ENCODE measurements at places on chromosomes 16 and 17. TPM values are rescaled to one million over a fixed set of nuclear protein-coding genes. Genes with fewer than 3 reads are reported as not detected.

PRRT2 gene
- total RNA-seq = 25.6 TPM

LRRC37A2 gene
- 6.4 TPM for total RNA-seq

GRCh38 chr17:81888105-81888987 is 3.0 kb downstream of the ALYREF start:
- DNase-seq = no peak

- no peak for DNase-seq
Observed at GRCh38 chr17:68431661-68432071, 25.6 kb downstream of the WIPI1 start.

DNA sequence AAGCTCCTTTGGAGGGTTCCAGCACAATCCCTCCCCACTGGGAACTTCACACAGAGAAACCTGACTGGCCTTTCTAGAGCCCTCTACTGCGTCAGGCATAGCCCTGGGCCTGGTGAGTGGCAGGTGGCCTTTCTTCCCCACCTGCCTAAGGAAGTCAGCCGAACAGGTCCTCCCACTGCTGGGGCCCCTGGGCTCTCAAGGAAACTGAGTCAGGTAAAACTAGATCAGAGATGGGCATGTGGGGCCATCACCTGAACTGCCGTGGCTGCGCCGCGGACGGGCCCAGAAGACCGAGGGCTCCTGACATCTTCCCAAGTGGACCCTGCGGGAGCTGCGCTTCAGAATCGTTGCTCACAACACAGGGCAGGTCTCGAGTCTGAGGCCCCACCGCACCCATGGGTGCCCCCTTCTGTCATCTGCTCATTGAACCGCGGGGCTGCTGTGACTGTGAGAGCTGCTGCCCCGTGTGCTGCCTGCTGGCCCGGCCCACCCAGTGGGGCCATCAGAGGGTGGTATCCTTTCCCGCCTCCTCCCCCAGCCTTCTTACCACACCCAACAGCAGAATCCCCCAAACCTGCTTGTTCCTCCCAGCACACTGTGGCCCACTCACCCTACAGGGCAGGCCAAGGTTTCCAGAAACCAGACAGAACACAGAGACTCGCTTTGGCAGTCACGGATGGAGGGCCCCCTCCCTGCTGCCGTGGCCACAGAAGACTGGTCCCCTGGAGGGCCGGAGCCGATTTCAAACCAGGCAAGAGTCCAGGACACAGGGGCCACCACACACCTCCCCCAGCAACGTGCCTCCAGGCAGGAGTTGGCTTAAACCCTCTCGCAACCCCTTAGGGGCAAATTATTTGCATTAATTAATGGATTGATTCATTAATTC is 81.1 kb downstream of the TBC1D16 start:
- no peak for DNase-seq

Data from spinal cord (tissue), 10 donors.